Stomach (tissue), 19 donors: ENCODE measurements at places on chromosomes 2 and 18. TPM values are rescaled to one million over a fixed set of nuclear protein-coding genes. Genes with fewer than 3 reads are reported as not detected.

DNA sequence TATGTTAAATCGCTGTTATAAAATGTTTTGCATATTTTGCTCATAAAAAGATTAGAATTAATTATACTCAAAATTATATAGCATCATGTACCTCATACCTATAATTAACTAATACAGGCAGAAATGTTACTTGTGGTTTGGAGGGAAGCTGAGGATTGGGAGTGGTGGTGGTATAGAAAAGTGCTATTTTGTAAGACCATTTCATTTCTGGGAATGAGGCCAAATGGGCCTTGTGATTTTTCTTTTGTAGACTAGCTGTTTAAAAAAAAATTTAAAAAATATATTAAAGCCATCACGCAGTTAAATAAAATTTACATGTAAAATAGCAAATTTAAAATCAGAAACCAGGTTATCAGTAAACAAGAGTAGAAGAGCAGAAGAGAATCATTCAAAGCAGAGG, 560.8 kb upstream of the FAM98A start:
- no peak for DNase-seq

- no peak for DNase-seq
Observed at GRCh38 chr18:79510046-79510685, 114.4 kb downstream of the NFATC1 start.

GRCh38 chr2:205948496-205948837, 137.5 kb downstream of the INO80D start:
- DNase-seq, result no peak

Gene HOXD4
- not detected for total RNA-seq

Gene VSNL1
- 1.1 TPM for total RNA-seq

GRCh38 chr18:11134940-11135339, 14.4 kb downstream of the PIEZO2 start:
- no peak for DNase-seq

Gene SERPINB2
- total RNA-seq, result not detected

DNA sequence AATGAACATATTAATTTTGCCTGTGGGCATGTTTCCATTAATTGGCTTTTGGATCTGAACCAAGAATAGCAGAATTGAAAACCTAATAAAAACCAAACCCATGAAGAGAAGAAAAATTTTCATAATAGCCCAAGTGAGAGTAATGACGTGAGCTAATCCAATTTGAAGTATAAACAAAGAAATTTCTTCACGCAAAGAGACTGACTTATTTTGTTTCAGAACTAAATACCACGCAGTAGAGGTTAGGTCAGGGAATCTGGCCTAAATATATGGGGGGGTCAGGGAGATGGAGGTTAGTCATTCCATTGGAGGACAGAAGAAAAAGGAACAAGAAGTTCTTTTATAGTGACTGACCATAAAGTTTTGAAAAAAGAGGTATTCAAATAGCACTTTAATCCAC, 94.1 kb upstream of the CYP1B1 start:
- no peak for DNase-seq
